Endothelial cell of umbilical vein (primary cell): ENCODE measurements at places on chromosomes 2 and 18. TPM values are rescaled to one million over a fixed set of nuclear protein-coding genes. Genes with fewer than 3 reads are reported as not detected.

- DNase-seq: no peak
- H3K27me3 ChIP-seq: no peaks in the 10 kb centered on the region
- no peak overlapping the region for H3K4me3 ChIP-seq
- H3K36me3 ChIP-seq: no peaks in the 10 kb centered on the region
- no peak overlapping the region for H3K27ac ChIP-seq
Observed at GRCh38 chr2:60309336-60309735, 244.1 kb downstream of the BCL11A start.

DNA sequence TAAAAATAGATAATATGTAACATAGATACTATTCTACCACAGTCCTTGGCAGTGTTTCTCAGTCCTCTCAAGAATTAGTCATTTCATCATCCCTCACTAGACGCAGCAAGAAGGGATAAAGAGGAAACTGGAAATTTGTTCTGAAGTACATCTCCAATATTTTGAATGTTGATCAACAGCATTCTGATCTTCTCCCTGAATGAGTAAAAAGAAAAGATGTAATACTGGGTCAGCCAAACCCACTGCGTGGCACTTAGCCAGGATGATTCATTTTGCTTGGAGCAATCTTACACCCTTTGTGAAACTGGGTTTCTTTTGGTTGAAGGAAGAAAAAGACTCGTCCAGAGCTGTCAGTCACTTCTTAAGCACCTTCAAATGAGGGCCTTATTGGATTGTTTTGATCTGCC lies 54.1 kb downstream of the TAF1B start:
- no peaks in the 10 kb centered on the region for H3K27me3 ChIP-seq
- no peak overlapping the region for H3K4me3 ChIP-seq
- no peaks in the 10 kb centered on the region for H3K36me3 ChIP-seq

GRCh38 chr18:26734760-26735159 lies 130.7 kb downstream of the AQP4 start:
- H3K4me3 ChIP-seq: no peak overlapping the region
- no peaks in the 10 kb centered on the region for H3K4me1 ChIP-seq
- H3K36me3 ChIP-seq: no peaks in the 10 kb centered on the region
- DNase-seq: no peak

DNA sequence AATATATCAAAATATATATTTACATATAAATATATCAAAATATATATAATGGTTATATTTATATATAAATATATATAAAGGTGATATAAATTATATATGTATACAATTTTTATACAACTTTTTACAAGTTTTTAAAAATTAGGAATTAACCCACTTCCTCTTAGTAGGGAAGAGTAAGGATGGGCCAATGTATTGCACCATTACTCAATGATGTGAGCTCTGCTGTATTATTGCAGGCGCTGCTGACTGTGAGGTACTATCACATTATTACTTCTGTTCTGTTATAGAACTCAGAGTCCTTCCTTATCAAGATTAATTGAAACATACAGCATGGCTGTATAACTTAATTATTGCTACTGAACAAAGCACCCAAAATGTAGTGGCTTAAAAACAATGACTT lies 46.0 kb downstream of the CCDC195 start:
- no peak overlapping the region for H3K27ac ChIP-seq
- no peaks in the 10 kb centered on the region for H3K27me3 ChIP-seq
- H3K36me3 ChIP-seq: no peaks in the 10 kb centered on the region
- no peak overlapping the region for H3K4me3 ChIP-seq
- H3K4me1 ChIP-seq: no peaks in the 10 kb centered on the region
- no peak for DNase-seq

DNA sequence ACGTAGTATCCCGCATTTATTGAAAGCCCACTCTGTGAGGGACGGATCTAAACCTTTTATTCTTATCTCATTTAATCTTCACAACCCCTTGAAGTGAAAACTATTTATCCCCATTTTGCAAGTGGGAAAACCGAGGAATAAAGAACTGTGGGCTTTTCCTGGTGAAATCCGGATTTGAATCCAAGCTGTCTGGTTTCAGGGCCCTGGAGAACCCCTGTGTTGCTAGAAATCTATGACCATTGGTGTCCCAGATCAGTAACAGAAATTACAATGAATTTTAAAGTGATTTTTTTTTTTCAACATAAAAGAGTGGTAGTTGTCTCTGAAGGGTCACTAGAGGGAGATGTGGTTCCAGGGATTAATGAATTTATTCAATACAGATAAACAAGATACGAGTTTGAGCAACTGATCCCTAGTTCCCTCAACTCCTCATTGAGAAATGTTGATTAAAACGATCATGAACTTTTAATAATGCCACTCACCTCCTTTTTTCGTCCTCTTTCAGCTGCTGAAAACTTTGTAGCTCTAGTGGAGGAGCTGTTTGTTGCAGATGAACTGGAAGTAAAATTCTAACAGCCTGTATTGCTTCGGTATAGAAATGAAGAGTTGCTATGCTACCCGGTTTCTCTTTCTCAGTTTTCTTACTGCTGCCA lies 940 bp downstream of the XRCC5 start:
- peaks cover 4% of the 10 kb centered on the region for H3K27me3 ChIP-seq
- peaks cover 10% of the 10 kb centered on the region for H3K36me3 ChIP-seq
- H3K4me3 ChIP-seq: peak overlapping the region; percentile 100
- peak overlapping the region; percentile 96 for H3K27ac ChIP-seq

The OSR1 gene
- polyA plus RNA-seq: not detected in 2 replicates

DNA sequence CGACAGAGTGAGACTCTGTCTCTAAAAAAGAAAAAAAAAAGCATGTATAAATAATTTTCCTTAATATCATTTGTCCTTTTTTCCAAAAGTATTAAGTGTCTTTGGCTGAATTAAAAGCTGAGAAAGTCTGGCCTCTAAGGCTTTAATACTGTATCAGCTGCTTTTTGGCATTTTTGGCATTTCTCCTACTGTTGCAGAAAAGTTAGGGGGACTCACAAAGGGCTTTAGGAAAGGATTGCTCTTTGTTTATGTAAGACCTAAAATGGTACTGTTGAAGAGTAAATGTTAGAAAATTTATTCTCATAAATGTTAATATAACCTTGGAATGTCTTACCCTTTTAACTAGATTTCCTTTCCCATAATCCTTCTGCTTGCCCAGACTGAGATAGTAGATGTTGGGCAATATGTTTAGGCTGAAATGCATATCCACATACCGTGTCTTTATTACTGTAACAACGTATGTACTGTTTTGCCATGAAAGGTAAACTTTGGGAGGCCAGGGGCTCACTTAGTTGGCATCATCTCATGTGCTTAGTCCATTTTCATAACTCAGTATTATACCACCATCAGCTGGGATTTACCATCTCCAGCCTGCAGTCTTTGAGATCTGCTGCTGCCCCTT lies 18.0 kb upstream of the STON1 start:
- peaks cover 27% of the 10 kb centered on the region for H3K4me1 ChIP-seq
- no peak for DNase-seq
- H3K4me3 ChIP-seq: no peak overlapping the region

The ZNF396 gene
- polyA plus RNA-seq: 0.14 and 0.28 TPM in 2 replicates

DNA sequence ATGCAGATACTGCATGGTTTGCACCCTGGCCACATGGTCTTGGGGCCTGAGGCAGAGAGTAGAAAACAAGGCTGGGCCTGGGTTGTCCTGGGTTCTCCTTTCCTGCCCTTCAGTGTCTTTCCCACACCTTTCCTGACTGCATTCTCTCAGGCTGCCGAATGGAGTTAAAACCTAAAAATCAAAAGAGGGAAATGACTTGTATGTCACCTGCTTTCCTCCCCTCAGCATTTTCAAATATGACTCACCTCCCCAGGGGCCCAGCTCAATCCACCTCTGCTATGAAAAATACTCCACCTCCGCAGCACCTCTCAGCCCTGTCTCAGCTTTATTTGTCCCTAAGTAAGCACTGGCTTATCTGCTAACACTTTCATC lies 457.8 kb upstream of the MEX3C start:
- no peaks in the 10 kb centered on the region for H3K36me3 ChIP-seq
- H3K4me1 ChIP-seq: no peaks in the 10 kb centered on the region
- H3K27me3 ChIP-seq: no peaks in the 10 kb centered on the region
- DNase-seq: no peak
- H3K27ac ChIP-seq: no peak overlapping the region

DNA sequence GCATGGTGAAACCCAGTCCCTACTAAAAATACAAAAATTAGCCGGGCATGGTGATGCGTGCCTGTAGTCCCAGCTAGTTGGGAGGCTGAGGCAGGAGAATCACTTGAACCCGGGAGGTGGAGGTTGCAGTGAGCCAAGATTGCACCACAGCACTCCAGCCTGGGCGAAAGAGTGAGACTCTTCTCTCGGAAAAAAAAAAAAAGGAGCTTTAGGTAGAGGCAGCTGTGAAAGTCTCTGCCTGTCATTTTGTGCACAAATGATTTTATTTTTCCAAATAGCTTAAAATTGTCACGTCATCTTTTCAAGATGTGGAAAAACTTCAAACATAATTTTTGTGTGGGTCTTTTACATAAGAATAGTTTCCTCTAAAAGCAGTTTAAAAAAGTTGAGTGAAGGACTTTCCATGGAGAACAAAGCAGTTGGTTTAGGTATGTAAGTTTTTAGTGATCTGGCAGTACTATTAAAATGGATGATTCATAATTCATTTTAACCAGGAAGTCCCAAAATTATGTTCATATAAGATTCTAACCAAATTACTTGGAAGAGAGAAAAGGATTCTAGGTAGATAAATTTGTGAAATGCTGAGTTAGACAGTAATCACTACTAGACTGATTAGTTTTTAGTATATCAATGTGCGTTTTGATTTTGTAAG lies 11.5 kb downstream of the CCNYL1 start:
- H3K4me1 ChIP-seq: peaks cover 20% of the 10 kb centered on the region
- no peak overlapping the region for H3K27ac ChIP-seq
- no peaks in the 10 kb centered on the region for H3K27me3 ChIP-seq

- H3K4me1 ChIP-seq: no peaks in the 10 kb centered on the region
- no peak for DNase-seq
- H3K27me3 ChIP-seq: no peaks in the 10 kb centered on the region
- H3K27ac ChIP-seq: no peak overlapping the region
Observed at GRCh38 chr2:60416221-60417008, 137.0 kb downstream of the BCL11A start.

- H3K4me1 ChIP-seq: peaks cover 11% of the 10 kb centered on the region
- DNase-seq: peak; percentile 69
- H3K4me3 ChIP-seq: no peak overlapping the region
- H3K36me3 ChIP-seq: no peaks in the 10 kb centered on the region
- H3K27me3 ChIP-seq: no peaks in the 10 kb centered on the region
Observed at GRCh38 chr2:42314892-42315468, 46.0 kb downstream of the COX7A2L start.

The SPR gene
- polyA plus RNA-seq: 18.1 and 22.0 TPM in 2 replicates

The SERPINB7 gene
- polyA plus RNA-seq: not detected in 2 replicates

The CFAP53 gene
- polyA plus RNA-seq: 0.10 and 0.12 TPM in 2 replicates

DNA sequence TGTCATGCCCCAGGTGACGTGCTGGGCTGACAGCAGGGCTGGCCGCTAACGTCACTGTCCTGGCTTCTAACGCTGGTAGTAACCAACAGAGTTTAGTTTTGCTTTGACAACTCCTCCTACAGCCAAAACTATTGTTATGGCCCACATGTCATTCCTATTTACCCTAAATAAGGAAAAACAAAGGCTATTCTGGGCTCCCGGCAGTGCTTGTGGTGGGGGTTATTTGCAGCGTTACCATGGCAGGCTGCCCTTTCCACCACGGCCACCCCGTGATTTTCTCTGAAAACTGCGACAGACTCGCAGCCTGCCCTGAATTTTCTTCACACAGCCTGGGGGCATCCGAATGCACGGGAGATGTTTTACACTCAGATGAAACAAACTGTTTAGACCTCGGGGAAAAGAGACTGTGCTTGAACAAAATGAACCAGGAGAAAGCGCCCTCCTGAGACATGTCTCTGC lies 115.2 kb downstream of the FAM210A start:
- H3K36me3 ChIP-seq: no peaks in the 10 kb centered on the region
- no peak overlapping the region for H3K27ac ChIP-seq
- peaks cover 18% of the 10 kb centered on the region for H3K27me3 ChIP-seq

GRCh38 chr2:121063471-121063870 lies 221.5 kb downstream of the TFCP2L1 start:
- DNase-seq: no peak
- H3K4me1 ChIP-seq: no peaks in the 10 kb centered on the region
- peaks cover 7% of the 10 kb centered on the region for H3K27me3 ChIP-seq
- no peak overlapping the region for H3K4me3 ChIP-seq
- H3K36me3 ChIP-seq: no peaks in the 10 kb centered on the region
- H3K27ac ChIP-seq: no peak overlapping the region

The ANO7 gene
- 0.51 and 0.81 TPM in 2 replicates for polyA plus RNA-seq

- peaks cover 76% of the 10 kb centered on the region for H3K4me1 ChIP-seq
- DNase-seq: no peak
- no peak overlapping the region for H3K4me3 ChIP-seq
- H3K27me3 ChIP-seq: no peaks in the 10 kb centered on the region
Observed at GRCh38 chr2:100882645-100883613, 63.0 kb downstream of the NPAS2 start.

GRCh38 chr2:167686691-167687090 lies 560.7 kb downstream of the STK39 start:
- no peak overlapping the region for H3K27ac ChIP-seq
- H3K4me3 ChIP-seq: no peak overlapping the region

The ADNP2 gene
- polyA plus RNA-seq: 8.5 and 10.2 TPM in 2 replicates

GRCh38 chr18:35406666-35407065 lies 29.5 kb upstream of the ZNF396 start:
- H3K27me3 ChIP-seq: no peaks in the 10 kb centered on the region
- peaks cover 4% of the 10 kb centered on the region for H3K4me1 ChIP-seq
- no peak overlapping the region for H3K27ac ChIP-seq
- no peak for DNase-seq

DNA sequence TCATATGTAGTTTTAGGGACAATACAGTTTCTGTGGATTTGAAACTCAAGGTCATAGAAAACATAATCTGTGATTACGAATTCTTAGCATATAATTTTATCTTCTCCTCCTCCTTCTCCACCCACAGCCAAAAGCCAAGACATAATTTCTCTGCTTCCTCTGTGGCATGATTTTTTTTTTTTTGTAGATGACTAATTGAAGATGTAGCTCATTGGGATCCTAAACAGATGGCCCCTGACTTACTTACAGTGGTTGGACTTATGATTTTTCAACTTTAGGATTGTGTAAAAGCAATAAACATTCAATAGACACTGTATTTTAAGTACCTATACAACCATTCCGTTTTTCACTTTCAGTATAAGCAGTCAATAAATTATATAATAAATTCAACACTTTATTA lies 42.3 kb downstream of the FSIP2 start:
- no peak overlapping the region for H3K27ac ChIP-seq
- H3K27me3 ChIP-seq: no peaks in the 10 kb centered on the region
- H3K4me1 ChIP-seq: no peaks in the 10 kb centered on the region
- no peaks in the 10 kb centered on the region for H3K36me3 ChIP-seq
- DNase-seq: no peak

GRCh38 chr2:218396688-218397462 lies 2.8 kb upstream of the CTDSP1 start:
- peak overlapping the region; percentile 82 for H3K27ac ChIP-seq
- peaks cover 33% of the 10 kb centered on the region for H3K4me1 ChIP-seq
- DNase-seq: peak; percentile 62
- no peaks in the 10 kb centered on the region for H3K27me3 ChIP-seq
- H3K4me3 ChIP-seq: peak overlapping the region; percentile 51
- H3K36me3 ChIP-seq: no peaks in the 10 kb centered on the region

- H3K27ac ChIP-seq: no peak overlapping the region
- peaks cover 8% of the 10 kb centered on the region for H3K4me1 ChIP-seq
- DNase-seq: no peak
Observed at GRCh38 chr2:24881623-24882022, 38.4 kb downstream of the ADCY3 start.

The CYS1 gene
- polyA plus RNA-seq: 0.03 TPM in 1 of 2 replicates, not detected in the other
